ENCODE measurements at places on chromosomes 16 and 17.

DNA sequence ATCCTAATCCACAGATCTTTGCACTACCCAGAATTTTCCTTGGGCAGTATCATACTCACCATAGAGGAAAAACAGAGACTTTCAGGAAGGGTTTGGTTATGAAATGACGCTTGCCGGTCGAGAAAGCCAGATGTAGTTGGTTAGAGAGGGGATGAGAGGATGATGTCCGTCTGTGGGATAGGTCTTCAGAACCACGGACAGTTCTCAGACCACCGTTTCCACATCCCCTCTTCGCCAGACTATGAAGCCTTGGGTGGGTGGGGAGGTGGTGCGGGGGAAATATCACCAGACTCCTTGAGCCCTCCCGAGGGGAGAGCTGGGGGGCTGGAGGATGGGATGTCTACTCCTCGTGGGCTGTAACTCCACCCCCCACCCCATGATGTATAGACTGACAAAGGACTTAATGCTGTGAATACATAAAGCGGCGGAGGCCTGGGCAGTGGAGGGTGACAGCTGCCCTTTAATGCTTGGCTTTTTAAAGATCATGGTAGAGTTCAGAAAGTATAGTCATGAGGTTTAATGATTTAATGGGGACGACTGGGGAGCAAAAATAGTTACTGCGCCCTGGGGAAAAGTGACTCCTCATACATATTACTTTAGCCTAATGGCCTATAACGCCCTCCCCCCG, 96.6 kb downstream of the MRM1 start:
- peak; percentile 41 for DNase-seq

- no peak for DNase-seq
These were observed 32.3 kb upstream of the TANC2 start for GRCh38 chr17:62933501-62934385.

DNA sequence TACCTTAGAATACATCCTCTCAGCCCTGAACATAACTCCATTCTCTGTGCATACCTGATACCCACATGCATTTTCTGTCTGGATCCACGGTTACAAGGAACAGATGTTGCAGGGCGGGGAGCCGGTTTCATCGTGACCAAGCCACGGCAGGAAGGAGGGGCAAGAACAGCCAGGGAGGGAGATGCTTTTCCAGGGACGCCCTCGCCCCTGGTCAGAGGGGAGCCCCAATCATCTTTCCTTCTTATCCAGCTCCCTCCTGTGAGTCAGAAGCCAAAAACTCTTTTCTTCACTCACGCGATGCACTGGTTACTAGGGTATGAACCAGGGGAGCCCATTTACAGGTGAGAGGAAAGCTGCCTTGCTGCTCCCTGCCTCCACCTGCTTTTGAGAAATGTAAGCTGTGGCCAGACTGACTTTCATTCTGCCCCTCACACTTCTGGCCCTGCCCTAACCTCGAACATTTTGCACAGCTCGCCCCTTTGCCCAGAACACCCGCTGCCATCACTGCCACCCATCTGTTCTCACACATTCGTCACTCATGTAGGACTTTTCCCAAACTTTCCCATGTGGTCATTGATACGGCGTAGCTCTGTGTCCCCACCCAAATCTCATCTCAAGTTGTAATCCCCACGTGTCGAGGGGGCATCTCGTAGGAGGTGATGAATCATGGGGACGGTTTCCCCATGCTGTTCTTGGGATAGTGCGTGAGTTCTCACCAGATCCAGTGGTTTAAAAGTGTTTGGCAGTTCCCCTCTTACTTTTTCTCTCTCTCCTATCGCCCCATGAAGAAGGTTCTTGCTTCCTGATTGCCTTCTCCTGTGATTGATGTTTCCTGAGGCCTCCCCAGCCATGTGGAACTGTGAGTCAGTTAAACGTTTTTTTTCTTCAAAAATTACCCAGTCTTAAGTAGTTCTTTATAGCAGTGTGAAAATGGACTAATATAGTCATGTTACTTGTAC, 20.5 kb downstream of the FOXL1 start:
- DNase-seq: peak; percentile 79

DNA sequence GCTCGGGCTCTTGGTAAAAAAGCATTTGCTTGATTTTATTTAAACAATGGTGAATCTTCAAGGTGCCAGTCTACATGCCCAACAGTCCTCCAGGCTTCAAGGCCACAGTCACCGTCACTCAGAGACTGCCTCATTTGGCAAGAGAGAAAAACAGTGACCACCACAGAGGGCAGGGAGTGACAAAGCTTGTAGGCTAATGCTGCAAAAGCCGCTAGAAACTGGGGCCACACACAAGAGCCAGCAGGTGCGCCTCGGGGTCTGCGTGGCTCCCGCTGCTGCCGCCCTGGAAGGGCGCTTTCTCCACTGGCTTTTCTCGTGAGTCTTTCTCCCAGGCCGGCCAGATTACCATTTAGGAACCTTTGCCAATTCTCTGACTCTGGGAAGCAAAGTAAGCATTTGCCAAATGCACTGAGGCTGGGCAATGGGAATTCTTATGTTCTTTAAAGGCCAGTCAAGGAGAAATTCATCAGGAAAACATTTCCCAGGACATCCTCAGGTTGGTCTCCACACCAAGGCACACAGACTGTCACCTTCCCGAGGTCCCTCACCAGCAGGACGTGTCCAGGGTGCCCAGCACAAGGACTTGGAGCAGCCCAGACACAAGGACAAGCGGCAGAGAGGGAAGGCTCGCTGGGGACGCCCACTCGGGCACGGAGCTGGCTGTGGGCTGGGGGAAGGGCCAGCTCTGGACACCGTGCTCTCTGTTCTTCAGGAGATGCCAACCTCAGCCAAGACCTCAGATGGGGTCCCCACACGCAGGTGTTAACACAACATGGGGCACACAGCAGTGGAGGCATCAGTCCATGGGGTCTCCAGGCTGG, 12.5 kb upstream of the C16orf95 start:
- no peak for DNase-seq

DNA sequence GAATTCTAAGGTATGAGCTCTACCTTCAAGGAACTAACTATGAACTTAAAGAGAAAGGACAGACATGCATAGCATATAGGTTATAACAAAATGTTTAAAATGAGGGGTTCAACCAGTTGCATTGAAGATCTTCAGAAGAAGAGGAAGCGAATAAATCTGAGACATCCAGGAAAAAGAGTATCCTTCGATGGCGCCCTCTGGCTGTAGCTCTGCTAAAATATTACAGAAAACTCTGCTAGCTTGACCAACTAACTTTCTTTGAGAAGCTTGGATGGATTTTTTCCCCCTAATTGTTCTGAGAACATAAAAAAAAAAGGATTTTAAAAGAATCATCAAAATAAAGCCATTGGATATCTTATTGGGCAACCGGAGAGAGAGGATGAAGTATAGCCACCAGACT, 659.9 kb upstream of the SOX9 start:
- peak; percentile 20 for DNase-seq

DNA sequence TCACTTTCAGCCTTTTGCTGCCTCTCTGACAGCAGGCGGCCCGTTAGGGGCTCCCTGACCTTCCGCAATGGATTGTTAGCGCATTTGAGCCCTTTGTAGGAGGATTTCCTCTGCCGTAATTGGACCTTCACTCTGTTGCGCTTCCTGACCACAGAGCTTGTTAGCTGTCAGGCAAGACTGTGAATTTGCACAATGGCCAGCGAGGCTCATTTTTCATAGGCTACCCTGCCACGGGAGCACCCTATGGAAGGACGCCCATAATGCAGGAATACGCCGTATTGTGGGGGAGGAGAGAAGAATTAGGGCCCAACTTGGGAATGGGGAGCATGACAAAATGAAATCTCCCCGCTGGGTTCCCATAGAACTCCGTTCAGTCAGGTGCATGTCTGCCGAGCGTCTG, 205.2 kb upstream of the NLRP1 start:
- no peak for DNase-seq

DNA sequence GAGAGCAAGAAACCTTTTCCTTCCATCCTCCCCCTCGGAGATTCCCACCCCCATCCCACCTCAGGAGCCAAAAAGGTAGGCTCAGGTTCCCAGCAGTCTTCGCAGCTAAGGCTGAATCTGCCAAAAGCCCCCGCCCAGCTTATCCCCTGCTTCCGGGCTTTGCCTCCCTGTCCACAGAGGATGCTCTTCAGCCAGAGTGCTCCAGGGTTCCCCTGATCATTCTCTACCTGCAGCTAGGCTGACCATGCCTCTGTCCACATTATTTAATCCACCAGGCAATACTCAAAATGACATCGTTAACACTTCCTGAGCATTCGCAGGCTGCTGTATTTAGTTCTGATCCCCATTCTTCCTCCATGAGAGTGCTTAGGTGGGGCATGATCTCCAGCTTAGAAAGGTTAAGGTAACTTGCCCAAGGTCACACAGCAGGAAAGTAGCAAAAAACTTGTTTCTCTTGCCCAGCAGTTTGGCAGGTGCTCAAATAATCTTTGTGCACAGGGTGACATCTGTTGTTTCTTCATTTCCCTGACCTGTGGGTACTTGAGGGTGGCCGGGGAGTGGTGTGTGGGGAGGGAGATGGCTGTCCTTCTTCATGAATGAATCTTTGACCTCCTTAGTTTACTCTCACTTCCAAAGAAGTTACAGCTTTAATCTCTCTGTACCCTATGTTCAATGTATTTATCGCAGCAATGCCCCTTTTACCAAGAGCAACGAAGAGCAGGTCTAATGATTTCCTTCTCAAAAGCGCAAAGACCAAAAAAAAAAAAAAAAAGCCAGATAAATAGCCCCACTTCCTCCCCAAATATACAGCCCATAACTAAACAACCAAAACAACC, 848 bp upstream of the TBKBP1 start:
- DNase-seq: no peak

- DNase-seq: no peak
These were observed 55.2 kb downstream of the GAN start for GRCh38 chr16:81369888-81370504.

- no peak for DNase-seq
These were observed 55.4 kb downstream of the CREBBP start for GRCh38 chr16:3825103-3825502.

- peak; percentile 29 for DNase-seq
These were observed 4.0 kb upstream of the CLEC10A start for GRCh38 chr17:7084088-7084487.

DNA sequence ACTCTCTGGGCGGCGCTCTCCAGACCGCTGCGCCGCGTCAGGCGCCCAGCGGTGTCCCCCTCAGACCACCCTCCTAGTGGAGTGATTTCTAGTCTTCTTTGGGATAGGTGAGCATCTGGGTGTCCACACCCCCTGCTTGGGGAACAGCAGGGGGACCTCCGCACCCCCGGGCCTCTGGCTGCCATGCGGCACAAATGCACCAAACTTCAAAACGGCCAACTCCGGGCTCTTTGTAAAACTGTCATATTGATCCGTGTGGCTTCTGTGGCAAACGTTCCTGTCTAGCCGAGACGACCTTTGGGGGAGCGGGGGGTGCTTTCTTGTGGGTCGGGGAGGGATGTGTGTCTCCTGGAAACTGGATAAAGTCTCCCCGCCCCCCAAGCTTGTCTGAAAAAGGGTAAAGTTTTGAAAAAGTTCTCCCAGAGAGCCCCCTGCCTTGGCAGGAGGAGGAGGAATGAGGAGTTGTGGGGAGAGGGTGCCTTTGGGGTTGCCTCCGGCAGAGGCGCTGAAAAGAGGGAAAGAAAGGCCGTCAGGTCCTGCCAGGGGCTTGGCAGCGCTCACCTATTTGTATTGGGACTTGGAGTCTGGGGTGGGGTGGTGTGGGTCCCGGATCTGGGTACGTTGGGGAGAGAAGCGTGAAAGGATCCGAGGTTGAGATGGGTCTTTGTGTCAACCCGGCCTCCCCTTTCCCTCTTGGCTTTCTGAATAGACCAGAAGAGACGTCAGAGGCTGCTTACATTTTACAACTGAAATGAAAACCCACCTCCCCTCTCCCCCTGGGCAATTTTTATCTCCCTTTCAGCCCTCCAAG, 2.2 kb upstream of the CHD3 start:
- DNase-seq: peak; percentile 44

DNA sequence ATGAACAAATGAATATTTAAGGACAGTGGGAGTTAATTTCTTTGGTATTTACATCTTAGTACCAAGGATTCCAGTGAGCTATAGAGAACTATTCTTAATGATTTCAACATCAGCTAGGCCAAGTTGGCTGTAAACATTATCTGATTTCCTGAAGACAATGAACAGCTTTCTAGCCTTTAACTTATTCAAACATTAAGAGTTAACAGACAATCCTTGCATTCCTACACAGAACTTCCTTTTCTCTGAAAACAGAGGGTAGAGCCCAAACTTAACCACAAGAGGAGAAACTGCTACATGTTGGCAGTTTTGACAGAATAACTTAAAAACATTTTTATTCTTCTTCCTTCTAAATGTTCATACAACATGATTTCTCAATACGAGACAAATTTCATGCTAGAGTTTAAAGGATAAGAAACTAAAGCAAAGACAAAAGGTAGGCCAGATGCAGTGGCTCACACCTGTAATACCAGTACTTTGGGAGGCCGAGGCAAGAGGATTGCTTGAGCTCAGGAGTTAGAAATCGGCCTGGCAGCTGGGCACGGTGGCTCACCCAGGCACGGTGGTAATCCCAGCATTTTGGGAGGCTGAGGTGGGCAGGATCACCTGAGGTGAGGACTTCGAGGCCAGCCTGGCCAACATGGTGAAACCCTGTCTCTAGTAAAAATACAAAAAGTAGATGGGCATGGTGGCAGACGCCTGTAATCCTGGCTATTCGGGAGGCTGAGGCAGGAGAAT, 4.4 kb downstream of the CRLF3 start:
- DNase-seq: peak; percentile 54

Data from common myeloid progenitor, CD34-positive (primary cell).